A549 (cell line): ENCODE measurements at places on chromosomes 6 and 20.

DNA sequence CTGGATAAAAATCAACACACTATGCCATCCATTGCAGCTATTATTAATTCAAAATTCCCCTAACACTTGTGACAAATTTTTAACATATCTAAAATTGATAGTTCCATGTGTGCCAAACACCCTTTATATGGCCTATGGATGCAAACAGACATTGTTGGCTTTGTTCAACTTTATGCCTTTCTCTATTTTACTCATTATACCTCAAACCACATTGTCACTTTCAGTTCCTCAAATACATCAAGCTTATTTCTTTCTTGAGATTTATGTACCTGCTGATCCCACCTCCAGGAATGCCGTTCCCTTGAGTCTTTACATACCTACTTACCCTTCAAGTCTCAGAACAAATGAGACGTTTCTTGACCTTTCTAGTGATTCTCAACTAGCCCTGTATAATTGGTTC lies 193.5 kb upstream of the PLN start:
- no peak for DNase-seq

DNA sequence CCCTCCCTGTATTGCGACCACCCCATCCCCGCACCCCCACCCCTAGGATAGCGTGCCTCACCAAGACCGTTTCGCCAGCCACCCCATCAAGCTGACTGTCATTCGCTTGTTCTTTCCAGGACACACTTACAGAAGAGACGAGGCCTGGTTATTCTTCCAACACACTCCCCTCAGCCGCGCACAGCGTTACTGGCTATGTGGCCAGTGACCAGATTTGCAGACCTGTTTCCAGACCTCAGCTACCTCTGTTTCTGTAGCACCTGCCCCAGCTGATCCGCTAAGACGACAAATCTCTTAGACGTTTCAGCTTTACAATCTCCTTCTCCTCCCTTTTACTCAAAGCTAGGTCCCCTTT lies 26.1 kb downstream of the HLA-F start:
- no peak for DNase-seq

DNA sequence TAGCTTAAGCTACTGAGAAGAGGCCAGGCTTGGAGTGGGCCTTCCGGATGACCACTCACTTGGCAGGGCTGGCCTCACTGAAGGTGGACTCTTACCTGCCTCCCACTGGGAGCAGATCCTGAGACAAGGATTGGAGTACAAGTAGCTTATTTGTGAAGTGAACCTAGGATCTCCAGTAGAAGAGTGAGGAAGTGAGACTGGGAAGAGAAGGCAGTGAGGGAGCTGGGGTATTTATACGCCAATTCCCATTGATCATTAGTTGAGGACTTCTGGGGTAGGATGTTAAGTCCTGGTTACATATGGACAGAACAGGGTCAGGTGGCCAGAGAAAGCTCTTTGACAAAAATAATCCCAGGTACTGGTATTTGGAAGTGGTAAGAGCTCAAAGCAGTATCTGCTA lies 32.3 kb upstream of the RNF24 start:
- DNase-seq: no peak

DNA sequence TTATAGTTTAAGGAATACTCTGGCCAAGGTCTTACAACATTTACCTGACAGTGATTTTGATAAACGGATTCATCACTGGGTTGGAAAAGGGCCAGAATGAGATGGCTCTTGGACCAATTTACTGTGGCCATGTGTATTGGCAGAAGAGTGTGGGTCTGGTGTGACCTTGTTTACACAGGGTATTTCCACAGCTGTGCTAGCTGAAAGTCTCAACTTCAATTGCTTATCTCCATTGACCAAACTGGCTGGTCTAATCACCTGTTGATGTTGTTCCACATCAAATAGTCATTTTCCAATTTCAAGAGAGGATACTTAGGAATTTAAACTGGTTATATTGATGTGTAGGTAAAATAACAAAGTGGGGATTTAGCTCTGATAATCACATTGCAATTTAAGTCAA lies 501.6 kb upstream of the MAP3K7 start:
- DNase-seq: no peak

- peak; percentile 21 for DNase-seq
Measured at GRCh38 chr20:18686696-18687095, 98.8 kb downstream of the DTD1 start.

GRCh38 chr6:106461084-106461483 lies 100.6 kb downstream of the CRYBG1 start:
- no peak for DNase-seq

- no peak for DNase-seq
Measured at GRCh38 chr20:33874129-33874528, 63.0 kb downstream of the CHMP4B start.
